Germinal center (tissue), 1 donor: ENCODE measurements at places on chromosomes 1 and 21.

DNA sequence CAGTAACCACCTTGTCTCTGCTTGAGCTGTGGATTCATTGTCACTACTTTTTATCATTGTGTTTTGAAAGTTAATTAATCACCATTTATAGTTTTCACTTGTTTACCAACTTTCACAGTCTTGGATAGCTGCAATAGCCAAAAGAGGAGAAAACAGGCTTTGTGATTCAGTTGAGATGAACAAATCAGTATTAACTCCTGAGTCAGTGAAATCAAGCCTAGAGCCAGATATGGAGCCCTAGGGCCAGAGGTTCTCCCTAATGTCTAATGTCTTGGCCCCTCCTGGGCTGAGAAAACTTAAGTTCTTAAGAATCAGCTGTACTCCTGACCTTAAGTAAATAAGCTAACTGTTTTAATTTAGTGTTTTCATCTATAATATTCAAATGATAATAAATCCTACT, 228.8 kb downstream of the DNM3 start:
- DNase-seq = no peak

- DNase-seq = no peak
Measured at GRCh38 chr1:2479186-2479585, 3.1 kb downstream of the PLCH2 start.

- no peak for DNase-seq
Measured at GRCh38 chr1:163201906-163202305, 810 bp downstream of the RGS5 start.

GRCh38 chr1:15354580-15354965, 55.1 kb upstream of the EFHD2 start:
- DNase-seq = no peak

GRCh38 chr1:56169856-56170255, 409.5 kb downstream of the PLPP3 start:
- DNase-seq = no peak

GRCh38 chr1:183764981-183765380, 39.9 kb upstream of the RGL1 start:
- no peak for DNase-seq

DNA sequence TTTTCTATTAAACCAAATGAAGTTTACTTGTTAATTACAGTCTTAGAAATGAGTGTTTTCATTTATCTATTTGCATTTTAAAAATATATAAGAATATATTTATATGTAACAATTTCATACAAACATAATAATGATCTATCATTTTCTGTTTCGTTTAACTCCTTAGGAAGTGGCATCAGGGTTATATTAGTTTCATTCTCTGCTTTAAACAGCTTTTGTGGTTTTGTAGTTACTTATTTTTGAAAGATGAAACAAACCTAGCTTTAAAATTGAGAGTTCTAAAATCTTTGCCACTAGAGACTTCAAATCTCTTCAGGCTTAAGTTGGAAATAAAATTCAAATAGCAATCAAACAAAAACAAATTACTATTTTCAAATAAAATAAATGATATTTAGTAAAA, 2110.6 kb downstream of the MRPL39 start:
- no peak for DNase-seq

DNA sequence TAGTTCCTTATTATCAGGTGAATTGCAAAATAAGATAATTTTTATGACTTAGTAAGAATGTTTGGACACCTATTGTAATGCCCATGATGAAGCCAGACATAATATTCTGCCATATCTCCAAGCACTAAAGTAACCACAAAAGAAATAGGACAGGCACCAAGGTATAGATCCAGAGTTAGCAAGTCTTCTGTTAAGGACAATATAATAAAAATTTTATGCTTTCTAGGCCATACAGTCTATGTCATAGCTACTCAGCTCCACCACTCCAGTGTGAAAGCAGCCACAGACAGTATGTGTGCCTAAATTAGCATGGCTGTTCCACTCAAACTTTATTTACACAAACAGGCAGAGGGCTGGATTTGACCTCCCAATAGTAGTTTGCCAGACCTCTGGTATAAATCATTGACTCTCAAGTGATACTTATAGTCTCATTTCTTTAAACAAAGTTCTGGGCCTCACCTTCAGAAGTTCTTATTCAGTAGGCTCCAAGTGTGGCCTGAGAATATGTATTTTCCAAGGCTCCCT, 88.3 kb downstream of the SCMH1 start:
- no peak for DNase-seq

DNA sequence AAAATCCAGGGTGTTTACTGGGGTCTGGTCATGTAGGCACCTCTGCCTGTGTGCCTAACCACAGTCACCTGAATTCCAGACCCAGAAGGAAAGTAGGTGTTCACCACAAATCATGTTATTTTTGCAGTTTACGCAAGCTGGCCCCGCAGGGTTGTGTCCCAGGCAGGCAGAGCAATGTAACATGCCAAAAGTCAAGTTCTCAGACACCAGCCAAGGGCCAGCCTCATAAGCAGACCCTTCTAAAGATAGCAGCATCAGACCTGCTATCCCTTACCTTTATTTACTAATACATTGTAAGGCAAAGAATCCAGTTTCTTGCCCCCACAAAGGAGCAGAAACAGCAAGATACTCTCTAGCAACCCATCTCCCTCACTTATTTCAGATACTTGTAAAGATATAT, 83.0 kb downstream of the GPR161 start:
- no peak for DNase-seq

DNA sequence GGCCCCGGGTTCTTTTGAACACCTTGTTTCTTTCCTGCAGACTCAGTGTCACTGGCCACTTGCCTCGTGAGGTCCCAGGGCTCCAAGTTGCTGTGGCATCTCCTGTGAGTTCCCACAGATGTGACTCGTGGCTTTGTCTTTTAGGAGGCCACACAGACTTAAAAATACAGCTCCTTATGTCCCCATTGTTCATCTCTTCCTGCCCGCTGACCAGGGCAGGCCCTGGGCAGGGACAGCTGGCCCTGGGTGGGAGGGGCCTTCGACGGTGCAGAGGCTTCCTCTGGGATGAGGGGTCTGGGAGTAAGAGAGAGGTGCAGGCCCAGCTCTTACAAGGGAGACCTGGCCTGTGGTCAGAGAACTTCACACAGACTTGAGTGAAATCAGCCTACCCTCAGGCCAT, 15.6 kb downstream of the LDLRAP1 start:
- no peak for DNase-seq

GRCh38 chr1:116515702-116516101, 55.1 kb downstream of the CD58 start:
- no peak for DNase-seq
